ENCODE measurements at places on chromosomes 1 and 21.

GRCh38 chr1:38392861-38393260 lies 346.3 kb upstream of the POU3F1 start:
- ATAC-seq, result no peak

DNA sequence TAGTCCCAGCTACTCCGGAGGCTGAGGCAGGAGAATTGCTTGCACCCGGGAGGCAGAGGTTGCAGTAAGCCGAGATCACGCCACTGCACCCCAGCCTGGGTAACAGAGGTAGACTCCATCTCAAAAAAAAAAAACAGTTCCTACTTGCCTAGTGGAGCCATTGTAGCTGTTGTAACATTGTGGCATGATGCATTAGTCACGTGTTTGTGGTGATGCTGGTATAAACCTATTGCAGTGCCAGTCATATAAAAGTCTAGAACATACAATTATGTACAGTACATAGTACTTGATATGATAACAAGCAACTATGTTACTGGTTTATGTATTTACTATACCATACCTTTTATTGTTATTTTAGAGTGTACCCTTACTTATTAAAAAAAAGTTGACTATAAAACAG lies 16.2 kb downstream of the KYAT3 start:
- ATAC-seq, result no peak

DNA sequence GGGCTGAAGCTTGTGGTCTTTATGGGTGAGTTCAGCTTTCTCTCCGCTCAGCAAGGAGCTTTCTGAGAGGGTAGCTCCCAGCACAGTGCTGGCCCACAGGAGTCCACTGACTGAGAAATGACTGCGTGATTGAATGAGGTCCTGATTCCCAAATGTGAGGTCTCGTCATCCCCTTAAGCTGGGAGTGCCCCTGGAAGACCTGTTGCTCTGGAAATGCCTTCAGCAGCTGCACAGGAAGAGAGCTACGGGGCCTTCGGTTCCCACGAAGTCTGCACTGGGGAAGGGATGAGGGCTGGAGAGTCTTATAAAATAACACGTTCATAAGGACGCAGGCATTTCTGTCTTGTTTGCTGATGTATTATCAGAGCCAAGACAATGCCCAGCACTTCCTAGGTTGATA lies 14.0 kb downstream of the TNNT2 start:
- no peak for ATAC-seq

- ATAC-seq, result peak; percentile 91
Observed at GRCh38 chr1:32273391-32274208, 18.3 kb upstream of the HDAC1 start.

DNA sequence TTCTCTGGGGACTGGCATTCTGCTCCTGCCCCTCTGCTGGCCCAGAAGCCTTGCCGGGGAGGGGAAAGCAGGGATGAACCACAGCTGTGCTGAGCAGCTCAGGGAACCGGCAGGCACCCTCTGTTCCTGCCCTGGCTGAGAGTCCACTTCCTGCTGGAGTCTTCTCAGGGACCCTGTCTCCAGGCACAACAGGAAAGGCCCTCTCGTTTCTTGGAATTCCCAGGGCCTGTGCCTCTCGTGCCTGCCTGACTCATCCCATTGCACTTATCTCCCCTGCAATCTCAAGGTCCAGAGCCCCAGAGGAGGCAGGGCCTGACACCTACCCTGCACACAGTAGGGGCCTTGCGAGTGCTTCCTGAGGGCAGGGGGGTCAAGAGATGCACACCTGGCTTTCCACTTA lies 1.1 kb upstream of the EDN2 start:
- no peak for ATAC-seq

GRCh38 chr1:226497991-226498639 lies 50.4 kb upstream of the STUM start:
- ATAC-seq, result no peak

DNA sequence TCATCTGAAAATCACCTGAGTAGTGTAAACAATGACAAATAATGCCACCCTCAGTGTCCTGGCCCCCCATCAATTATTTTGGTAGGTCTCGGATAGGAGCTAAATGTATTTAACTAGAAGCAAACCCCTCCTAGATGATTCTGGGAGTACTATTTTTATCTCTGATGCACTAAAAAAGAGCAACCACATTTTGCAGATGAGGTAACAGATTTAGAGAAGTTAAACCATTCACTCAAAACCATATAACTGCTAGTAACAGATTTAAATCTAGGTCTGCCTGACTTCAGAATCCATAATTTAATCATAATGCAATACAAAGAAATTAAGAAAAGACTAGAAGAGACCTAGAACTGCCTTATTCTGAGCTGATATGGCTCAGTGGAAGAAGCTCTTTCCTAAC lies 17.3 kb upstream of the PTCH2 start:
- ATAC-seq, result no peak

- ATAC-seq, result no peak
Observed at GRCh38 chr1:191907121-191907520, 251.1 kb upstream of the RGS18 start.

Measured in activated T-helper 17 cell treated with anti-CD3 and anti-CD28 coated beads, Interleukin-2, amount 50 U/mL, for 72 hours (primary cell).